ENCODE measurements at places on chromosomes 3 and 15.

- DNase-seq: no peak
Measured at GRCh38 chr3:126827121-126827520, 123.1 kb downstream of the CHCHD6 start.

GRCh38 chr3:84444726-84445521, 513.9 kb upstream of the CADM2 start:
- DNase-seq: no peak

DNA sequence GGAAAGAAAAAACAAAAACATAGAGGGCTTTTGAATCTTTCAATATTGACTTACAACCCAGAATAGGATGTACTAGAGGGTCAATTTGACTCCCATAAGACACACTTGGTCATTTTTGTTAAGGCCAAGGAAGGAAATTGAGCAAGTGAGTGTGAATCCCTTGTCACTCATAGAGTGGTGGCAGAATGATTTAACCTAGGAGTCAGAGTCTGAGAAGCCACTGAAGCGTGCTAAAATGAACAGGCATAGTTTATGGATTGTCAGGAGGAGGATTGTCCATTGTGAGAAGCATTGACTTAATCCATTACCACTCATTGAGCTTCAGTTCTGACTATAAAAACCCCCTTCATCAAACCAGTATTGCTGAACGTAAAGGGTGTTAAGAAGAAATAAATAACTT, 8.2 kb upstream of the GCSAM start:
- DNase-seq: no peak

DNA sequence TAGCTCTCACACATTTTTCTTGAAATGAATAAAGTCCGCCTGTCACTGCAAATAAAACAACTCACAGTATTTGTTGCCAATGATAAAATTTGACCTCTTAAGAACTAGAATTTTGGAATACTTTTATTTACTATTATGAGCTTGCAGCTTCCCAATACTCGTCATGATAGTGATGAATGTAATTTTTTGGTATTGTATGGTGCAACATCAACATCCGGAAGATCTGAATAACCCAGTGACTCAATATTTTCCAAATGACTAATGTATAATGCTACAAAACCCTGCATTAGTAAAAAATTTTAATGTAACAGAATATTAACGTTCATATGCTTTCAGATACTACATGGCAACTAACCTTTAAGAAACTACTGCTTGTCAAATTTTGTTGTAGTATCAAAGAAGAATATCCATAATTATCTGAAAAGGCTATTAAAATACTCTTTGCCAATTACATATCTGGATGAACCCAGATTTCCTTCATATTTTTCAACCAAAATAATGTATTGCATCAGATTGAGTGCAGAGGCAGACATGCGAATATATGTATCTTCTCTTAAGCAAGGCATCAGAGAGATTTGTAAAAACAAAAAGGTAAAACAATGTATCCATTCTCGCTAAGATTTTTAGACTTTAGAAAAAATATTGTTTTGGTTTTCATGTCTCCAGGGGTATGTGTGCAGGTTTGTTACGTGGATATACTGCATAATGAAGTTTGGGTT, 95.3 kb downstream of the IGF2BP2 start:
- DNase-seq: no peak

GRCh38 chr3:186360779-186361178, 1.3 kb downstream of the DGKG start:
- no peak for DNase-seq

DNA sequence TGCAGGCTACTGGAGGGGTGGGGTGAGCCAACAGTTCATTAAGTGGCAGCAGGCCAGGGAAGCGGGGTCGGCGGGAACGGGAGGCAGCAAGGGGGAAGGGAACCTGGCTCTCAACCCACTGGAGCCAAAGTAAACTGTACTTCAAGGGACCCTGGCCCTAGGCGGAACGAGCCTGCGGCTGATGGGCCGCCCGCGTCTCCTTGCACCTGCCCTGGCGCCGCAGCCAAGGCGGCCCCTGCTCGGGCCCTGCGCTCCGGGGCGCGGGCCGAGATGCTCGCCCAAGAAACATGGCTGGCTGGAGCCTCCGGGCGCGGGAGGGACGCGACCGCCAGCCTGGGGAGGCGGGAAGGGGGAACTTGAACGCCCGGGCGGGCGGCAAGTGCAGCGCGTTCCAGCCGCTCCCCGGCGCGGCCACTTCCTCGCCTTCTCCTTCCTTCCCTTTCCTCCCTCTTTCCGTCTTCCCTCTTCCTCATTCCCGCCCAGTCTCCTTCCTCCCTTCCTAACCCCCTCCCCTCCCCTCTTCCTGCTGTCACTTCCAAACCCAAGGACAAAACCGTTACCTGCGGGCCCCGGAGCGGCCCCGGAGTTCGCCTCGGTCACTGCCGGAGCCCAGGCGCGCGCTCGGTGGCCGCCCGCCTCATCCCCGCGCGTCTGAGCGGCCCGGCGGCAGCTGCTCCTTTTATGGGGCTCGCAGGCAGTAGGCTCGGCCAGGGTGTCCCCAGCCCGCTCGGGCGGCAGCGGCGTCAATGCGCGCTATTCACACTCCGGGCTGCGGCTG, 489.7 kb downstream of the MAGI1 start:
- DNase-seq: no peak

DNA sequence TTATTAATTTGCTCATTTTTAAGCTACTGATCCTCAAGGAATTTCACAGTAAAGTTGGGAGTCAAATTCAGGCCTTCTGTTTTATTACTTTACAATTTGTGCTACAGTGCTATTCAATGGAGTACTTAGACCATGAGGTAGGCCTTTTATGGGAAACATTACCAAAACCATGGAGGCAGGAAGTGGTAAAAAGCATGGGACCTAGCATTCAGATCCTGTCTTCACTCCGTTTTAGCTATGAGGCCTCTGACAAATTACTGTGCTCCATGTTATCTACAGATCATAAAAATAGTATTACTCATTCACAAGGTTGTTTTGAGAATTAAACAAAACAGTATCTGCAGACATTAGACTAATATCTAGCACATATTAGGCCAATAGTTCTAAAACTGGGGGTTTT, 140.6 kb upstream of the SLITRK3 start:
- DNase-seq: no peak

DNA sequence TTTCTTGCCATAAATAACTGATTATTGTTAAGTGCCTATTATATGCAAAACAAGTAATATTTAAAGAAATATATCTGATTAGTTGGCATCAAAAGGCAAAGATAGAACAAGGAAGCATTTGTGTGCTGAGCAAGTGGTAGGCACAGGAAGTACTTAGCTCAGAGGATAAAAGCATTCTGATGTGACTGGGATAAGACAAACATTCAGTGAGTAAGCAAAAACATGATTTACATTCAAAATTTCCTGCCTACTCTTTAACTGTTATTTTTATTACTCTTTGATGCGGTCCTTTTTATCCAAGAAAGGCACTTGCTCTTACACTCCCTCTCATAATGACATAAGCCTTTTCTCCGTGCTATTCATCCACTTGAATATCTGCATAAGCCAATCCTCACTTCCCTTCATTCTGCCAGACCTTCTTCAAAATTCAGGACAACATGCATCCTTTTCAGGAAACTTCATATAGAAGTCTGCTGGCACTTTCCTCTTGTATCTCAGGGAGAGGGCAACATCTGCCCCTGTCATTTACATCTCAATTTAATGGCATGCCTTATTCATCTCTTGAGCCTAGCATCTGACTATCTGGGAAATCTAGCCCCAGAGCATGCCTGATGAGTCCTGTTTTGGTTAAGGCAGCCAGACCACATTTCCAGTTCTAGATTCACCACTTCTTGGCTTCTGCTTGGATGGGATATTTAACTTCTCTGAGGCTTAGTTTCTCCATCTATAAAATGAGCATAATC, 478.2 kb upstream of the ROBO2 start:
- no peak for DNase-seq

GRCh38 chr15:93527374-93528050, 438.5 kb upstream of the RGMA start:
- peak; percentile 17 for DNase-seq

GRCh38 chr3:5531039-5531438, 343.5 kb downstream of the EDEM1 start:
- no peak for DNase-seq

- no peak for DNase-seq
Measured at GRCh38 chr3:15345608-15346137, 13.3 kb upstream of the SH3BP5 start.

- no peak for DNase-seq
Measured at GRCh38 chr15:59137566-59137965, 32.6 kb downstream of the CCNB2 start.

DNA sequence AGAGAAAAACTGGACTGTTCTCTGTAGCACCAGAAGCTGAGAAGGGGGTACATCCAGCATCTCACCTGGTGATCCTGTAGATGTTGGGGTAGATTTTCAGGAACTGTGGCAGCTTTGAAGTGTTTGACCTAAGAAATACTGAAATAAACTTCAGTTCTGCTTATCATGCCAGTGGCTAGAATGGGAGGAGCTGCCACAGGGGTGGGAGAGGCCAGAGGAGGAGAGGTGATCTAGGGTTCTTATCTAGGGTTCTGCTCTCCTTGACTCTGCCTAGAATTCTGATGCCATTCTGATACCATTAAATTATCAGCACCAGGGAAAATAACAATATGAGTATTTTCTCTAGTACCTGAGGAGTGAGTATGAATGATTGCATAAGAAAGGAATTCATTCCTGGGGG, 10.2 kb upstream of the CPOX start:
- no peak for DNase-seq

DNA sequence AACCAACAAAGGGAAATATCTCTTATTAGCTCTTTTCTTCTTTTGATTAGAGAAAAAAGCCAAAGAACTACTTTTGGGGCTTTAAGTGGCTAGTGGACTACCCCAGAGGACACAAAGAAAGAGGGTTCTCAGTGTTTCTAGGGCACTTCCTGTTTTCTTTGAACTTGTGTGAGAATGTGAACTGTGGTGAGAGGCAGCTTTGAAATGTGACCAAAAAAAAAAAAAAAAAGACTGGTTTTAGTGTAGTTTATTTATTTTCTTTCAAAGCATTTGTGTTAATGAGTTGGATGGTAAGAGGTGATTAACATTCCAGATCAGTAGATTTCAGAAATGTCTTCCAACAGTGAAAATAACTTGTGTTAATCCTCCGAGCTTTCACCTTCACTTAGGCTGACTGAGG, 32.4 kb downstream of the SELENOT start:
- DNase-seq: no peak

- no peak for DNase-seq
Measured at GRCh38 chr3:159069866-159070425, 268.1 kb downstream of the MFSD1 start.

DNA sequence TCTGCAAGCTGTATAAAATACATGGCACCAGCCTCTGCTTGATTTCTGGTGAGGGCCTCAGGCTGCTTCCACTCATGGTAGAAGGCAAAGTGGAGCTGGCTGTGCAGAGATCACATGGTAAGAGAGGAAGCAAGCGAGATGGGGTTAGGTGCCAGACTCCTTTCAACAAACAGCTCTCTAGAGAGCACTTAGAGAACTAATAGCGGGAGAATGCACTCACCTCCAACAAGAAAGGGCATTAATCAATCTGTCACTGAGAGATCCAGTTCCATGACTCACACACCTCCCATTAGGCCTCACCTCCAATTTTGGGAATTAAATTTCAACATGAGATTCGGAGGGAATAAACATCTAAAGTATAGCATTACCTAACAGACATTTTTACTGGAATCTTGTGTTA, 644.1 kb upstream of the ARRDC4 start:
- DNase-seq: no peak

- no peak for DNase-seq
Measured at GRCh38 chr15:74137537-74137894, 7.1 kb downstream of the ISLR2 start.

DNA sequence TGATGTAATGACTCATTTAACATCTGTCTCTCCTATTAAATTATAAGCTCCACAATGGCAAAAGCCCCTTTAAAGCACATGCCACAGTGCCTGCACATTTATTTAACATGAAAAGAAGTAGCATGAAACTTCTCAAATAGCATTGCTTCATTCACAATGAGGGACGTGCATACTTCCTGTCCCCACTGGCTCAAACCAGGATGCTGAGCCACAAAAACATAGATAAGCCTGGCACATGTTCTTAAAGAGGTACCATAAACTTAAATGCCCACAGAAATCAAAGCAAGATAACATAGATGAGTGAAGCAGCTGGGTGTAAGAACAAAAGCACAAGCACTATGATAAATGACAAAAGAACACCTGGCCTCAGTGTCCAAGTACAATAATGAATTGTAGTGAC, 3.8 kb downstream of the TP53BP1 start:
- peak; percentile 12 for DNase-seq

DNA sequence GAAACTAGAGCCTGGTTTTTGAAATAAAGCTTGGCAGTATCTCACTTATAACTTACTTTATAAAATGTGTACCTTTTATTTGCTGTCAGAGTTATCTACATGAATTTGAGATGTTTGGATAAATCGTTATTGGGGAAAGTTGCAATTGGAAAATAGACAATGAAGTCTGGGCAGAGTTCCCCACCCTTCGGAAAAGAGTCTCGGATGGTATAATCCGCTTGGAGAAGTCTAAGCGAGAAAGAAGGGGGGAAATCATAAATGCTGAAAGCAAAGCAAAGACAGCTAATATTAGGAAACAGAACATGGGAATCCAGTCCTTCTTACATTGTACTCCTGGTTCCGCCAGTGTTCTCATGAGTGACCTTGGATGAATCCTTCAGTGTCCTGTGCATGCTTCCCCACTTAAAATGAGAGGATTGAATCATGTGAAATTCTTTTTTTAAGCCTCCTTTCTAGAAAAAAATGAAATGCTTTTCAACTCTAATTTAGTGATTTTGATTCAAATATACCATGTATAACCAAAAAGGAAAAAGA, 162.4 kb downstream of the ATG7 start:
- DNase-seq: peak; percentile 29

- no peak for DNase-seq
Measured at GRCh38 chr3:47512416-47513124, 942 bp downstream of the ELP6 start.

GRCh38 chr15:98889930-98890695, 117.5 kb downstream of the PGPEP1L start:
- DNase-seq: no peak

- no peak for DNase-seq
Measured at GRCh38 chr15:63950911-63951481, 95.3 kb downstream of the DAPK2 start.

- DNase-seq: no peak
Measured at GRCh38 chr3:56547486-56547885, 9.5 kb upstream of the CCDC66 start.

GRCh38 chr3:137792626-137793271, 28.6 kb downstream of the SOX14 start:
- peak; percentile 43 for DNase-seq

GRCh38 chr15:64907991-64908390, 3.7 kb upstream of the ANKDD1A start:
- DNase-seq: no peak

GRCh38 chr3:100975714-100976113, 17.5 kb downstream of the ABI3BP start:
- DNase-seq: no peak

GRCh38 chr3:66092175-66092995, 53.7 kb upstream of the MAGI1 start:
- DNase-seq: no peak
